ENCODE measurements at places on chromosomes 7 and 10.

GRCh38 chr10:121559326-121560026 is 38.8 kb downstream of the FGFR2 start:
- DNase-seq = no peak

DNA sequence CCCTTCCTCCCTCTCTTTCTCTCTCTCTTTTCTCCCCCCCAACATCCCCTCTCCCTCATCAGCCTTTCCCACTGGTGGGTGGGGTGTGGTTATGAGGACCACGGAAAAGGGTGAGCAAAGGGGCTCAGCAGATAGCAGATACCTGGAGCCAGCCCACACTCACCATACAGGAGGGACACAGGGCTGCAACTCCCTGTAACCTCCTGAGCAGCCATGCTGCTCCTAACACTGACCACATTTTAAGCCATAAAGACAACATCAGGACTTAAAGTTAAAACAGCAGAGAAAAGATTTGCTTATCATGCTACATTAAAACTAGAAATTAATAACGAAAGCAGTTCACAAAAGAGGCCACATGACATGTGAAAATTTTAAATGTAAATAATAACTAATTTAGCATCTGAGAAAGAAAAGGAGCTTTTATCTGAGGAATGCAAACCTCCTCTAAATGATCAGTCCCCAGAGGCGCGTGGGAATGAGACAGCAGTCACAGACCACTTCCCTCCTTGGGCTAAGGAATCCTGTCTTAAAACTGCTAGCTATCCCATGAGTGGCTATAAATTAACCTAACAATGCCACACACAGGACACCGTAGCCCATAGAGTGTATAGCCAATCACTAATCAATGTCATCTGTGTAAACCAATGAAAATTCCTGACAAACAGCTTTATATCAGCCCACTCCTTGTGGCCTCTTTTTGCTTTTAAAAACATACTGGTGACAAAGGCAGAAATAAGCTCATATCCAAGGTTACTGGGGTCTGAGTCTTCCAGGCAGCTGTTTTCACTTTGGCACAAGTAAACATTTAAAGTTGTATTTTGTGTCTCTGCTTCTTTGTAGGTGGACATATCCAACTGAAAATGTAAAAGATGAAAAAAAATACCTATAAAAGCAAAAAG is 33.3 kb downstream of the PKD1L1 start:
- DNase-seq = no peak

GRCh38 chr7:71491336-71491735 is 359.4 kb downstream of the GALNT17 start:
- DNase-seq = no peak

DNA sequence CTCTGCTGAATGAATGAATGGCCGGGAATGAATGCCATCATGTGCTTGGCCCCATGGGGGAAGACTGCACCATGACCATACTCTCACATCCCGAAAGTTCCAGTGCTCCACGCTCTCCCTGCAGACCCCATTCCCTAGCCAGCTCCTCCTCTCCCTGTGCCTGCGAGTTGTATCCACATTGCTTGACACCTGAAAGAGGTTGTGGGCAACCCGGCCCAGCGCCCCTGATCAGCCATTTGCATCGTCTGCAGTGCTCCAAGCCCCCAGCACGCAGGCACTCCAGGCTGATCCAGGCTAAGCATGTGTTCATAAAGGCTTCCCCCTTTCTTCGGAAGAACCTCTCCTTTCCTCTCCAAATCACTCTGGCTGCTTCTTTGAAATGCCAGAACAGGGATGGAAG is 354.4 kb upstream of the MKI67 start:
- DNase-seq = no peak

- DNase-seq = no peak
Measured at GRCh38 chr10:12360461-12360860, 11.1 kb downstream of the CAMK1D start.

DNA sequence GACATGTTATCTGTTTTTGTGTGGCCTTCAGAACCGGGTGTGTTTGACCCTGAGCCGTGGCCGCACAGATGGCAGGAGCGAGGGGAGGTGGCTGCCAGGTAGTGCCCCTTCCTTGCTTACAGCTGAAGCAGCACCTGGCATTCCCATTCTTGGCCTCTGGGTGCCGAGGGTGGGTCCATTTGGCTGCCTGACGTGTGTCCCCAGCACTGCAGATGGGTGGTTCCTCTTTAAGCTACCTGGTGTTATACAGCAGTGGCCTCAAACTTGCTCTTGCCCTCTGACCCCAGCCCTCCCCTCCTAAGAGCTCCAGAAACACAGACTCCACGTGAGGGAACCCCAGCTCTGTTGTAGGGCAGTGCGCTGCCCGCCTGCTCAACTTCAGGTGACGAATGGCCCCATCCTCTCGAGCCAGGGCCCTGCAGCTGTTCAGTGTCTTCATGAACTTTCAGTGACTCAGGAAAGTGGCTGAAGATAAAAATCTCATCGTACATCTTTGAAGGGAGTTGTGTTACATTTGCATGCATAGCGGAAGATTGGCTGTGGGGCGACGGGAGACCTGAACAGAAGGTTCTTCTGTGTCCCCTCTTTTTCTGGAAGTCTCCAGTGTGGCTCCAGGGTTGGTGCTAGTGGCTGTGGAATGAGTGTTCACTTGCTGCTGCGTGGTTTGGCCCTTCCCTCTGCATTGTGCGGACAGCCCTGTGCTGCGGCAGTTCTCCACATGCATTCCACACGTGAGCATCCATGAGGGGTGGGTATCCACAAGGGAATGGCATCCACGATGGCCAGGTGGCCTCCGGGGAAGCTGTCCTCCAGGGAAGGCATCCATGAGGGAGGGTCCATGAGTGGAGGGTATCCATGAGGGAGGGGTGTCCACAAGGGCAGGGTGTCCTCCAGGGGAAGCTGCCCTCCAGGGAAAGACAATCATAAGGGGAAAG is 91.6 kb downstream of the INPP5A start:
- no peak for DNase-seq

GRCh38 chr10:101745074-101745696 is 30.7 kb downstream of the FGF8 start:
- no peak for DNase-seq

- no peak for DNase-seq
Measured at GRCh38 chr10:117197189-117197588, at the start of gene KCNK18. TSS of gene KCNK18 (plus strand) at chr10:117197489. CDS start at chr10:117197489, 0 bp downstream.

GRCh38 chr10:64116707-64117106 is 595.5 kb downstream of the REEP3 start:
- DNase-seq = no peak

GRCh38 chr10:5595591-5595990 is 70.8 kb downstream of the ASB13 start:
- DNase-seq = no peak

- no peak for DNase-seq
Measured at GRCh38 chr10:87593702-87594101, 66.0 kb upstream of the PAPSS2 start.

GRCh38 chr10:96360766-96361165 is 2.0 kb upstream of the OPALIN start:
- no peak for DNase-seq

DNA sequence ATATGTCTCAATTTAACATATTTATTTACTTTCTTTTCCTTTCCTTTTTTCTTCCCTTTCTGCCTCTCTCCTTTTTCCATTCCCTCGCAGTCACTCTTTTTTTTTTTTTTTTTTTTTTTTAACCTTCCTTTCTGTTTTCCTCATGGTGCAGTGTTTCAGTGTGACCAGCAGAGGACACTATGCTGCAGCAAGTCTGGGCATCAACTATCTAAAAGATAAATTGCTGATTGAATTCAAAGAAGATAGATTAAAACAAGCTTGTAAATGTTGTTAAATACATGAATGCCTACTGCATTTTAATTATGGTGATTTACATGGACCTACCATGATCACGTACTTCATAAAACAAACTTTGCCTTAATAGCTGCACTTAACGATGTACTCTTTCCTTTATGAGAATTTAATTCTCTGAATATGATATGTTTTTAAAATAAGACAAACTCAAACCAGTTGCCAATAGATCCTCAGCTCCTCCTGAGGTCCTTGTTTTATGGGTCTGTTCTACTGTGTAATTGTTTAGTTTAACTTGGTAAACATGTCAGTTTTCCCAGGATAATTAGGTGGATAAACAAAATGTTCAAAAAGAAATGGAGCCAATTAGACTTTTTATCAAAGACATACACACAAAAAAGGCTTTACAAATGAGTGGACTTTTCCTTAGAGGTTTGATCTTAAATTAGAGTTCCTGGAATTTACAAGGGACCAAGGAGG is 101.0 kb upstream of the AGR3 start:
- no peak for DNase-seq

GRCh38 chr7:78662939-78663338 is 790.5 kb downstream of the MAGI2 start:
- DNase-seq = no peak

DNA sequence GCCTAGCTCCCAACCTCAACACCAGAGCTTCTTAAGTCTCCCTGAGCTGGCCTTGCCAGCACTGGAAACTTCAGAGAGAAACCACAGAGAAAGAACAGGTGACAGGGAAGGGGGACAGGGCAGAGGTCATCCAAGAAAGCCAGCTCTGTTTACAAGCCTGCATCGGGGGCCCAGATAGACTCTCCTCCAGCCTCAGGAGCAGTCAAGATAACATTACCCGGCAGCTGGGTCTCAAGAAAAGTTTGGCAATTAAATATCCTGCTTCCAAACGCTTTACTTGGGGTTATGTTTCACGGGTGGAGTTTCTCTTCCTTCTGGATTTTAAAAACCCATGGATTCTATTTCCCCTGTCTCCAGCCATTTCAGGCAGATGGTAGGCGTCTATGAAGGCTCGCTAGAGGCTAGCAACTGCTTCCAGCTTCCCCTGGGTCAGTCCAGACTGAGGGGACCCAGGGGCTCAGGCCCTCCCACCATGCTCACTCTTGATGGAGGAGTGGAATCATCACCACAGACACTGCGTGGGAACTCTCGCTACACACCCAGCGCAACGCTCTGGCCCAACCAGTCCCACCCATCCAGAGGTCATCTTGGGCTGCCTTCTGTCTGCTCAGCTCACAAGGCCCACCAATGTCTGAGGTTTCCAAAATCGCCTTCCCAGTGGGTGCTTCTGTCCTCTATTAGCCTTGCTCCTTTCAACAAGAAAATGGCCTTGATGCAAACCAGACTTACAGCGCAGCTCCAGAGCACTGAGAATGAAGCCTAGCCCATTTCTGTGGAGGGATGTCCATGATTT is 48.8 kb downstream of the SH3PXD2A start:
- DNase-seq = no peak

- DNase-seq = no peak
Measured at GRCh38 chr7:93578762-93579161, 4.2 kb upstream of the CALCR start.

GRCh38 chr7:81185072-81185471 is 266.2 kb upstream of the SEMA3C start:
- no peak for DNase-seq

DNA sequence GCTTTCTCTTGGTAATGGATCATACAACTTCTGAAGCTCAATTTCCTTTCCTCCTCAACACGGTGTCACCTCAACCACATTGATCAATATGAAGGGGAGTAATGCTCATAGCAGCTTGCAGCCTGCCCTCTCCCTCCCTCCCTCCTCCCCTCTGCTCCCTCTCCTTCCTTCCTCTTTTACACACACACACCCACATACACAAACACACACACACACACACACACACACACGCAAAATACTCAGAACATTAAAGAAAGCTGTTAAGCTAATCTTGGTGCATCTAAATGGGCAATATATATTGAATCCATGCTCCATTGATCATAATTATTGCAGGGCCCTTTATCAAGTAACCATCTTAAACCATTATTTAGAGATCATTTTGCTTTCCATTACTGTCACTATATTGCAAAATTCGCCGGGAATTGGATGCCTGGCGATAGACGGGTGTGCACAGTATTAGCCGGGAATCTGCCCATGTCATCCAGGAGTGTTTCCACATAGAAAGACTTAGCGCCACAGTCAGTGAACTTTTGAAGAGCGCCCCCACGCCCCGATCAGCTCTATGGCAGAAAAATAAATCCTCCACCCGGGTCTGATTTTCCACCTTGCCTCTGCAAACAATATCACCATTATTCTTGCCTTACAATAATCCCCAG is 122.0 kb downstream of the PRLHR start:
- no peak for DNase-seq

- DNase-seq = no peak
Measured at GRCh38 chr7:3109311-3109915, 65.7 kb upstream of the CARD11 start.

DNA sequence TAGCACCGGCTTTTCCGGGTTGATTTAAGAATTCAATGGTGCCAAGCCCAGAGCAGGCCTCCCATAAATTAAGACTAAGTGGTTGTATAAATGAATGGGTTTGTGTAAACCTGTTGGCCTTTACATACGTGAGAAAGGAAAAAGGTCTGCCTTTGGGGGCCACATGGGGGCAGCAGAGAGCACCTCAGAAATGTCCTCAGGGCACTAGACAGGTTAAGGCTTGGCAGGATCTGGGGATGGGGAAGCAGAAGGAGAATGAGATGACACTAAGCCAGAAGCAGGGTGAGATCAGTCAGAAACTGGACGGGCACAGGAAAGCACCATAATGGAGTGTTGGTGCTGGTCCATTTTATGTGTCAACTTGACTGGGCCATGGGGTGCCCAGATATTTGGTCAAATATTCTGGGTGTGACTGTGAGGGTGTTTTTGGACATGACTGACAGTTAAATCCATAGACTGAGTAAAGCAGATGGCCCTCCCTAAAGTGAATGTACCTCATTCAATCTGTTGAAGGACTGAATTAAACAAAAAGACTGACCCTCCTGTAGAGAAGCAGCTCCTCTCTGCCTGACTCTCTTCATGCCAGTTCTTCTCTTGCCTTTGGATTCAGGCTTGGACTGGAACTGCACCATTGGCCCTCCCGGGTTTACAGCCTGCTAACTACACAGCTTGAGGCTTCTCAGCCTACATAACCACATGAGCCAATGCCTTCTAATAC is 58.9 kb downstream of the FRMPD2 start:
- DNase-seq = no peak

DNA sequence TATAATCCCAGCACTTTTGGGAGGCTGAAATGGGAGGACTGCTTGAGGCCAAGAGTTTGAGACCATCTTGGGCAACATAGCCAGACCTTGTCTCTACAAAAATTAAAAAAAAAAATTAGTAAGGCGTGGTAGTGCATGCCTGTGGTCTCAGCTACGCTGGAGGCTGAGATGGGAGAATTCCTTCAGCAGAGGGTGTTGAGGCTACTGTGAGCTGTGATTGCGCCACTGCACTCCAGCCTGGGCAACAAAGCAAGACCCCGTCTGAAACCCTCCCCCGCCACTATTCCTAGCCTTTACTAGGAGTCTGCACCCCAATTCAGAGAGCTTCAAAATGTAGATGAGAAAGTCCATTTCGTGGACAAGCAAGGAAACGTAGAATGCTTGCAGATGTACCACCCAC is 95.2 kb downstream of the PRPF18 start:
- DNase-seq = no peak

- no peak for DNase-seq
Measured at GRCh38 chr10:11823122-11823988, at the start of gene PROSER2. TSS of gene PROSER2 (plus strand) at chr10:11823356. CDS start at chr10:11852078, 28,722 bp downstream.

DNA sequence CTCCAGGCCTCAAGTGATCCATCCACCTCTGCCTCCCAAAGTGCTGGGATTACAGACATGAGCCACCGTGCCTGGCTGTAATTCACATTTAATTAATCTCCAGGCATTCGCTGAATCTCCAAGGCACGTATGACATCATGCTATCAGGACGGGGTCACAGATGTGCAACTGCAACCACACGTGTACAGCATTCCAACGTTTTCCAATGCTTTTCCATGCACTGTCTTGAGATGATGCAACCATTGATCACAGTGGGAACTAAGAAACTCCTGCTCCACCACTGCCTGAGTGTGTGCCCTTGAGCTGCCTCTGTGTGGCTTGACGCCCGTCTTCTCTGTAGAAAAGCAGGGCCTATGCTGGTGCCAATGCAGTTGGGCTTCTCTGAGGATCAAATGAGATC is 119.8 kb upstream of the LYZL2 start:
- DNase-seq = no peak

- no peak for DNase-seq
Measured at GRCh38 chr10:56622335-56622973, 261.4 kb upstream of the ZWINT start.
